Kidney glomerular epithelial cell (primary cell): ENCODE measurements at places on chromosomes 4 and X.

GRCh38 chrX:153527208-153527607, 9.8 kb downstream of the ATP2B3 start:
- DNase-seq, result no peak

GRCh38 chr4:8030121-8030781, 90.6 kb upstream of the AFAP1 start:
- no peak for DNase-seq

- DNase-seq, result peak; percentile 19
These were observed 738.7 kb upstream of the NDST4 start for GRCh38 chr4:115851918-115852766.

- peak; percentile 14 for DNase-seq
These were observed 1.3 kb downstream of the GAK start for GRCh38 chr4:930827-931193.

DNA sequence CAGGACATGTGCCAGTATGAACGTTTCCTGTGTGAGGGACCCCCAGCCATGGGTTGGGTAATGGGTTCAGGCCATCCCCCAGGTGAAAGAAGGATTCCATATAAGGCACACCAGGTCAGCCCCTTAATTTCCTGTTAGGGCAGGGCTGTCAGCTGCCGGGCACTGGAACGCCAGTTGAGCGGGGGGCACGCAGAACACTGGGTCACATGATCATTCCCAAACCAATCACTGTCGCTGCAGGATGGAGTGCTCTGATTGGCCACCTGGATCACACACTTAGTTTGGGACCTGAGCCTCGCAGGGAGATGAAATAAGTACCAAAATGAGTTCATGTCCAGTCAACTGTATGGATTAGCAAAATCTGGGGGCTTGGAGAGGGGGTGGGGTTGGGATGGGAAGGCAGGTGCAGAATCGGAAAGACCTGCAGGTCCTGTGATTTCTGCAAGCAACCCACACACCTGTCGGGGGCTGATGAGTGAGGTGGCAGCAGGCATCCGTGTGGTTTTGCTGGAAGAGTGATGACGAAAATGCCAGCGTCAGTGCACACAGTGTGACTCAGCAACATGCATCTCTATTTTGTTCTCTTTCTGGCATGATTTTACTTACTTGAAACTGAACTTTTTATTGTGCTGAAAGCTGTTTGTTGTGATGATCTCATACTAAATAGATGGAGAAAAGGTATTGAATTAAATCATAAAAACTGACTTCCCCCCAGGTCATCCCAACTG, 32.2 kb downstream of the RNF212 start:
- no peak for DNase-seq

- no peak for DNase-seq
These were observed 5.1 kb upstream of the ASMT start for GRCh38 chrX:1609762-1610161.

GRCh38 chr4:3640587-3640962, 108.4 kb upstream of the LRPAP1 start:
- no peak for DNase-seq

- DNase-seq, result no peak
These were observed 113.0 kb downstream of the IQCM start for GRCh38 chr4:149702414-149703293.

DNA sequence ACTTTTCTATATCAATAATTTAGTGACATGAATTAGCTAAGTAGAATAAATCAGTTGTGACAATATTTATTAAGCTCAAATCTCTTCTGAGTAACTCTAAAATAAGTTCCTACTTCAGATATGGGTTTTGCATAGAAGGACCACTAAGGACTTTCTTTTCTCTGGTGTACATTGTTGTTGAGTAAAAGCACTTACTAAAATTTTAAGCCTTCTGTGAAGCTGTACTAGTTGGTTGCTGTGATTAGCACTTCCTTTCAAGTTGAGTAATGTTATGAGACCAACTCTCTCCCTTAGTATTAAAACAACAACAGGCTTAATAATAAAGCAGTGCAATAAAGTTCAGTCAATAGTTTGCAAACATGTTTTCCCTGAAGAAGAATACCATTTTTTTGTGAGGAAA, 667.4 kb upstream of the NDST4 start:
- DNase-seq, result no peak

- DNase-seq, result no peak
These were observed 31.7 kb downstream of the SCML1 start for GRCh38 chrX:17768997-17769396.

GRCh38 chrX:10828640-10829039, 208.3 kb upstream of the MID1 start:
- no peak for DNase-seq

GRCh38 chr4:109998867-109999584, 86.3 kb downstream of the EGF start:
- DNase-seq, result peak; percentile 23

GRCh38 chr4:185254434-185254833, 45.0 kb downstream of the SNX25 start:
- no peak for DNase-seq

DNA sequence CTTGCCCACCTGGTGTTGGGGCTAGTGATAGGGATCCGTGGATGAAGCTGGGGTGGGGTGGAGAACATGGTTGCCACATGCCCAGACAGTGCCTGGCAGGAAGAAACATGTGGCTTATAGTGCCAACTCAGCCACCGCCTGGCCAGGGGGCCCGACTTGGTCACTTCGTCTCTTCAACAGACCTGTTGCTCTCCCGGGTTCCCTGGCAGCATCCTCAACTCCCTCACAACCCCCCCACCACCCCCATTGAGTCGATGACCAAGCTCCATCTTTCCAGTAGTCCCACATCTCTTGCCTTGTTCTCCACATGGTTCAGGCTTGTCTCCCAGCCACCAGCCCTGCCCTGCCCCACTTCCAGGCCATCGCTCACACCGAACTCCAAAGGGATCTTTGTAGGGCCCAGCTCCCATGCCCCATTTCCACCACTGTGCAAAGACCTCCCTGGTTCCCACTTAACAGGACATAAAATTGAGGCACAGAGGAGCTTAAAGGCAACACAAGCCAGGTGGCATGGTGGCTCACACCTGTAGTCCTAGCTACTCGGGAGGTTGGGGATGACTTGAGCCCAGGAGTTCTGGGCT, 7.8 kb downstream of the PNCK start:
- no peak for DNase-seq

GRCh38 chrX:21838937-21839333, 482 bp upstream of the MBTPS2 start:
- DNase-seq, result no peak

DNA sequence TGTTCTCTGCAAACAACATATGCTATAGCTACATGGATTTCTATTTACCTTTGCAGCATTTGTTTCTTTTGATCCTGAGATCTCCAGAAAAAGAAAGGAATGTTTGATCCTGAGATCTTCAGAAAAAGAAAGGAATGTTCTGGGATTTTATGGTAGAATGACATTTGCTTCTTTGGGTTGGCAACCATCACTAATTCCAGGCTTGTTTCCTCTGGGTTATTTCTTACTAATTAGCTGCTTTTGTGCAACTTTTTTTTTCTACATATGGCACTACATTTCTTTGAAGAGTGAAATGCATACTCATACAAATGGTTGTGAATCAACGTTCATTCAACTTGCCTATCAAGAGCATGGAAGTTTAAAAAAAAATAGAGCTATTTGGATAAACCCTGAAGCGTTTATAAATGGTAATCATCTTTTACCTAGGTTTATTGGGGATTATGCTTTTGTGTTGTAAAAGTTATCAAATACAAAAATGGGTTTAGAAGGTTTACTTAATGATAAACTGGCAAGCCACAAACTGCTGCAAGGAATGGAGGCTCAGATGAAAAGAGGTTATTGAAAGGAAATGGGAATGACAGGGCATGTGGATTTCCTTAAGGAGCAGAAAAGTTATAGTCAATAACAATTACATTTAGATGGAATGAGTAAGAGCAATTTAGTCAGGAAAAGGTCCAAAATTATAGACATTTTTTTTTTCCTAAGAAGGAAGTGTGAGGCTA, 95.6 kb upstream of the PCDH18 start:
- DNase-seq, result no peak

DNA sequence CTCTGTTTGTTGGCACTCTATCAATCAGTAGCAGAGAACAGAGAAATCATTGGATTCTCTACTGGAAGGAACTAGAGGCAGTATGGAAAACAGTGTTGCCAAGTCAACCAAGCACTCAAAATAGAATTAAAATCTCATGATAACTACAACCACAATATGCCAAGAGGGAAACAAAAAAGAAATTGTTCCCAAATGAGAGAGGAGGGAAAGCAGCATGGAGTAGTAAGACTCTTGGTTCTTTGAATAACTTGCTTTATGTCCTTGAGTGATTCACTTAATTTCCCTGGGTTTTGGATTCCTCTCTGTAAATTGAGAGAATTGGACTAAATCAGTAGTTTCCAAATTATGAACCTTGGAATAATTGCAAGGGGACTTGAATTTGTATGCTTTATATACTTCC, 285.5 kb upstream of the ANKRD50 start:
- DNase-seq, result no peak

DNA sequence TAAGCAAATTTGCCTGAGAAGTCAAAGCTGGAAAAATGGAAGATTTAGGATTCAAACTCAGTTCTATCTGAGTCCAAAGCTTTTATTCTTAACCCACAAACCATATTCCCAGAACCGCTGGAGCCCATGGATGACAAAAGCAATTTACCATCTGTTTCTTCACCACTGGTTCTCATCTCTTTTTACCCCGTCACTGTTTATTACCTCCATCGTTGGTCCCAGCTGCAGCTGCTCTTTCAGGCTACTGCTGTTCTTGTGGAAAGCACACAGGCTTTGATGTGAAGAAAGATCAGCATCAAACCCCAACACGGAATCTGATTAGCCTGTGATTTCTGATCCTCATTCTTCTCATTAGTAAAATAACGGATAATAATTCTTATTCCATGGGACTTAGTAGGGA, 9.5 kb downstream of the FBXO8 start:
- DNase-seq, result no peak

GRCh38 chrX:53622431-53622830, 64.1 kb downstream of the HUWE1 start:
- no peak for DNase-seq

GRCh38 chr4:10006601-10007435, 14.5 kb downstream of the SLC2A9 start:
- DNase-seq, result peak; percentile 90

- no peak for DNase-seq
These were observed 8.1 kb upstream of the TBC1D1 start for GRCh38 chr4:37882665-37883296.

DNA sequence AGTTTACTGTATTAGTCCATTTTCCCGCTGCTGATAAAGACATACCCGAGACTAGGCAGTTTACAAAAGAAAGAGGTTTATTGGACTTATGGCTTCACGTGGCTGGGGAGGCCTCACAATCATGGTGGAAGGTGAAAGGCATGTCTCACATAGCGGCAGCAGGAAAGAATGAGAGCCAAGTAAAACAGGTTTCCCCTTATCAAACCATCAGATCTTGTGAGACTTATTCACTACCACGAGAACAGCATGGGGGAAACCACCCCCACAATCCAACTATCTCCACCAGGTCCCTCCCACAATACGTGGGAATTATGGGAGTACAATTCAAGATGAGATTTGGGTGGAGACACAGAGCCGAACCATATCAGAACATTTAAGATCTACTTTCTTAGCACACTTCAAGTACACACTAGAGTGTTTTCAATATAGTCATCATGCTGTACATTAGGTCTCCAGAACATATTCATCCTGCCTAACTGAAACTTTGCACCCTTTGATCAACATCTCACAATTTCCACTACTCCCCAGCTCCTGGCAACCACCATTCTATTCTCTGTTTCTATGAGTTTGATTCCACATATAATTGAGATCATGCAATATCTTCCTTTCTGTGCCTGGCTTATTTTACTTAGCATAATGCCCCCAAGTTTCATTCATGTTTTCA, 341.0 kb downstream of the ARHGAP24 start:
- DNase-seq, result no peak

DNA sequence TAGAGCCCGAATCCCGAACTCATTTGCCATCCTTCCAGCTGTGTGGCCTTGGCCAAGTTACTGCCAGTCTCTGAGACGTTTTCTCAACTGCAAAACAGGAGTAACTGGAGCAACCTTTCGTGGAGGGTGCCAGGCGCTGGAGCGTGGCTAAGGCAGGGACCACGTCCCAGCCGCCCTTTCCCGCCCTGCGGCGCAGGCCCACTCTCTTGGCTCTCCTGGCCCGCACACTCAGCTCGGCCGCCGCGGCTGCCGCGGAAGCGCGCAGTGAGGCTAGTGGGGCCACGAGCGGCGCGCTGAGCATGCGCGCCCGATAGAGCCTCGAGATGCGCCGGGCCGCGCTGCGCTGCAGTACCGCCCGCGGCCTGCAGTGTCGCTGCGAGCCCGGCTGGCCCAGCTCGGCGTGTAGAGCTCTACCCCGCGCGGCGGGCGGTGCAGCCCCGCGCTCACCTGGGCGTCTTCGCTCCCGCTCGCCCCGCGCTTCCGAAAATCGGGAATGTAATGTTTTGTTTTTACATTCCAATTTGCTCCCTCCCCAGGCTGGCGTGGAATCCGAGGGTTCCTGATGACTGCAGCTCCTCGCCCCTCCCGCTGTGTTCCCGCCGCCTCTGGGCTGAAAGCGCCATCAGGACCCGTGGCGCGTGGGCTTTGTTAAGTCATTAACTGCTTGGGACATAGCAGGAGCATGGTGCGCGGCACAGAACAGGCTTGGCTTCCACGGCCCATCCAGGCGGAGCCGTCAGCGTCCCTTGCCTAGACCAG, 4.0 kb upstream of the ZNF518B start:
- peak; percentile 22 for DNase-seq

- no peak for DNase-seq
These were observed 62.7 kb downstream of the CHST7 start for GRCh38 chrX:46636223-46636622.

- DNase-seq, result no peak
These were observed 8.8 kb downstream of the EPHA5 start for GRCh38 chr4:65661471-65661870.

DNA sequence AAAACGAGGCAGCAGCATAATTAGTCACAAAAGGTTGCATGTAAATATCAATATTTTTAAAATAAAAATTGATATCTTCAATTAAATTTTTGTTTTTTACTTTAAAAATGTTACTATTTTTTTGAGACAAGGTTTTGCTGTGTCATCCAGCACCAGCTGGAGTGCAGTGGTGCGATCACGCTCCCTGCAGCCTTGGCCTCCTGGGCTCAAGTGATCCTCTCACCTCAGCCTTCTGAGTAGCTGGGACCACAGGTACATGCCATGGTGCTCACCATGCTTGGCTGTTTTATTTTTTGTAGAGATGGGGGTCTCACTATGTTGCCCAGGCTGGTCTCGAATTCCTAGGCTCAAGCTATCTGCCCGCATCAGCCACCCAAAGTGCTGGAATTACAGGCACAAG, 96.8 kb upstream of the FRAS1 start:
- no peak for DNase-seq

GRCh38 chrX:44997282-44997812, 124.4 kb downstream of the KDM6A start:
- no peak for DNase-seq

GRCh38 chr4:169147191-169147590, 123.6 kb downstream of the SH3RF1 start:
- peak; percentile 29 for DNase-seq

GRCh38 chrX:153365670-153366069, 31.7 kb downstream of the ZNF275 start:
- DNase-seq, result no peak

- no peak for DNase-seq
These were observed 41.6 kb downstream of the USP46 start for GRCh38 chr4:52617336-52618020.

GRCh38 chrX:17759990-17760389, 22.7 kb downstream of the SCML1 start:
- no peak for DNase-seq
